Colonic mucosa (tissue), 4 donors: ENCODE measurements at places on chromosomes 5 and 9.

- DNase-seq, result no peak
- H3K36me3 ChIP-seq, result no peaks in the 10 kb centered on the region
- H3K4me1 ChIP-seq, result no peaks in the 10 kb centered on the region
- no peak overlapping the region for H3K27ac ChIP-seq
- no peaks in the 10 kb centered on the region for H3K27me3 ChIP-seq
- H3K4me3 ChIP-seq, result no peak overlapping the region
Measured at GRCh38 chr5:89308606-89309040, 425.6 kb upstream of the MEF2C start.

DNA sequence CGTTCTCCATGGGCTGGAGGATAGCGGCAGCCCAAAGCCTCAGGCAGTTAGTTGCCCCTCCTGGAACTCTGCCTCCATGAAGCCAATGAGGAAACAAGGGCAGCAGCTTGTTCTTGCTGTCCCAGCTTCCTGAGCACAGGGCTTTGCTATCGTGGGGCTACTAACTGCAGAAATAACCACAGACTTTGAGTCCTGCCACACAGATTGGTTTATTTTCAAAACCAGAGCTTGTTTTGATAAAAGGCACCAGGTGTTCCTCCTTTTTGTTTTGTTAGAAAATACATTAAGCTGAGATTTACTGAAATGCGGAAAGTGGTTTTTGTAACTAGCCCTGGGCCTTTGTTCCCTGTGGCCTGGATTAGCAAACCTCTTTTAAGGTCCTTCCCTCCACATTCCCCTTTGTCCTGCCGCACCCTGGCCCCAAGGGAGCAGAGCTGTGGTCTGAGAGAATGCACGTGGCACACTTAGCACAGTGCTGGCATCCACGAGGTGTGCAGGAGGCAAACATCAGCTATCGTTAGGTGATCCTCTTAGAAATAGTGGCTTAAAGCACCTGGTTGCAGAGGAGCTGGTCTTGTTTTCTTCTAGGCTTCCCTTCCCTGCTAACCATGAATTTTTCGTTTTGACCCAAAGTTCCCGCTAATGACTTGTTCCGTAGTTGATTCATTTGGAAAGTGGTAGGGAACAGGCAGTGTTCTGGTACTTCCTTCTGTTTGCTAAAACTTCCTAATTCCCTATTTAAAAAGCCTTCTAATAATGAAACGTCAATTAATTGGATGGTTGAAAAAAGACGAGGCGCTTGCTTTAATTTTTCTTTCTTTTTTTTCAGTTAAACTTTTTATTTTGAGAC lies 21.5 kb downstream of the MVB12B start:
- peaks cover 17% of the 10 kb centered on the region for H3K4me1 ChIP-seq
- peak overlapping the region; percentile 79 for H3K27ac ChIP-seq
- peak; percentile 70 for DNase-seq
- peaks cover 3% of the 10 kb centered on the region for H3K36me3 ChIP-seq
- no peak overlapping the region for H3K4me3 ChIP-seq

- no peak overlapping the region for H3K27ac ChIP-seq
- no peaks in the 10 kb centered on the region for H3K27me3 ChIP-seq
- no peak for DNase-seq
Measured at GRCh38 chr9:6669881-6670280, 24.4 kb upstream of the GLDC start.

DNA sequence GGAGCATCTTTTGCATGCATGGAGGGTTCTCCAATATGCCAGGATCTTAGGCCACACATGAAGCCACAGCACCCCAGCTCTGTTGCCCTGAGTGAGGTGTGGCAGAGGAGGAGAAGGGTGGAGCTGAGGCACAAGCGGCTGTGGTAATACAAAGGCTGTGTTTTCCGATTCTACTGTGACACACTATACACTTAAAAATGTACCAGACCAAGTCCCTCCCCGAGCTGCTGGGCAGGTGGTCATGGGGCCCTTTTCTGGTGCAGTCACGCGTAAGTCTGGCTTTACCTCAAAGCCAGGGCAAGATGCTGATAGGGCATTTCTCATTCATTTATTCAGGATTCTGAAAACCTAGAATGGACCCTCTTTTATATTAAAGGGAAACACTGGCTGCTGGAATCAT lies 3.7 kb downstream of the ADGRV1 start:
- H3K27me3 ChIP-seq, result no peaks in the 10 kb centered on the region
- H3K36me3 ChIP-seq, result no peaks in the 10 kb centered on the region
- no peak for DNase-seq
- no peak overlapping the region for H3K4me3 ChIP-seq

DNA sequence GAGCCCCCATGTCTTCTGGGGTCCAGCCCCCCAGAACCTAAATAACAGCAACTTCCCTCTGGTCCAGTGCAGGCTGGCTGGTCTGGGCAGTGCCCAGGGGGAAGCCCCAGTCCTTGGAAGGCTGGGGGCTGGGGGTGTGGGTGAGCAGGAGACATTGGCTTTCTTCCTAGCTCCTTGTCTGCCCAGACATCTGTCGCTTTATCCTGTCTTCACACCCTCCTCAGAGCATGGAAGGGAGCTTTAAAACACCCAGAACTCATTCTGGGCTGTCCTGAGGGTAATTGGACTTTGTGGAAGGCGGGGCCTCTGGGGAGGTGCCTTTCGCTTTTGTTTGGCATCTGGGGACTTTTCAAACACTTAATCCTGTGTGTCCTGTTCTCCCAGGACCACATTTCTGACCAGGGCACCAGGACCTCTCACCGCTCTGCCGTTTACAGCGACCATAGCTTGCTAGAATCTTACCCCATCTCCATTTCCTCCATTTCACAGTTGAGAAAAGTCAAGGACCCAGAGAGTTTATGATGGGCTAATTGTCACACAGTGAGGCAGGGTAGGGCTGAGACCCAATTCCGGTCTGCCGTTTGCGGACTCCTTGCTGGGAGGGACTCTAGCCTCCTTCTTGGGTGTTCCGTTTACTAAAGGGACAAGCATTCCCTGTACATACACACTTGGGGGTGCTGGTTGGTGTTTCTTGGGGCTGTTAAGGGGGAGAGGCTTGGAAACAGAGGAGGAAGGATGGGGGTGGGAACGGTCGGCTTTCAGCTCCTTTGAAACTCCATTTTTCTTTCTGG lies 1.1 kb downstream of the GSN start:
- no peaks in the 10 kb centered on the region for H3K27me3 ChIP-seq
- peak; percentile 83 for DNase-seq
- peaks cover 5% of the 10 kb centered on the region for H3K4me1 ChIP-seq
- H3K36me3 ChIP-seq, result no peaks in the 10 kb centered on the region
- H3K27ac ChIP-seq, result peak overlapping the region; percentile 98
- H3K4me3 ChIP-seq, result peak overlapping the region; percentile 87

GRCh38 chr9:106829666-106830408 lies 33.1 kb upstream of the ZNF462 start:
- no peak overlapping the region for H3K27ac ChIP-seq
- H3K36me3 ChIP-seq, result no peaks in the 10 kb centered on the region
- DNase-seq, result no peak
- no peaks in the 10 kb centered on the region for H3K4me1 ChIP-seq
- H3K27me3 ChIP-seq, result no peaks in the 10 kb centered on the region

DNA sequence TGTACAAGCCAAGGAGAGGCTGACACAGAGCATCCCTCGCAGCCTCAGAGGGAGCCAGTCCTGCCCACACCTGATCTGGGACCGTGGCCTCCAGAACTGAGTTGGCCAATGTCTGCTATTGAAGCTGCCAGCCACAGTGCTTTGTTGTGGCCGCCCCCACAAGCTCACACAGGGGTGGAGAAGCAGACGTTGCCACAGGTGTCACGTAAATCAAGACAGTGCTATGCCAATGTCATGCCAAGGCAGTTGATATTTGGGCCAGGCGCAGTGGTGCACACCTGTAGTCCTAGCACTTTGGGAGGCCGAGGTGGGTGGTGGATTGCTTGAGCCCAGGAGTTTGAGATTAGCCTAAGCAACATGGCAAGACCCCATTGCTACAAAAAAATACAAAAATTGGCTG lies 17.3 kb upstream of the TERT start:
- H3K27ac ChIP-seq, result no peak overlapping the region
- H3K36me3 ChIP-seq, result no peaks in the 10 kb centered on the region
- no peak overlapping the region for H3K4me3 ChIP-seq
- no peak for DNase-seq
- peaks cover 18% of the 10 kb centered on the region for H3K4me1 ChIP-seq

GRCh38 chr5:124528838-124529237 lies 217.6 kb downstream of the ZNF608 start:
- H3K36me3 ChIP-seq, result no peaks in the 10 kb centered on the region
- no peak overlapping the region for H3K27ac ChIP-seq
- H3K4me1 ChIP-seq, result no peaks in the 10 kb centered on the region
- DNase-seq, result no peak

GRCh38 chr9:26893030-26893676 lies 551 bp upstream of the CAAP1 start:
- DNase-seq, result no peak
- H3K27me3 ChIP-seq, result no peaks in the 10 kb centered on the region
- H3K27ac ChIP-seq, result peak overlapping the region; percentile 99
- no peaks in the 10 kb centered on the region for H3K4me1 ChIP-seq
- H3K36me3 ChIP-seq, result no peaks in the 10 kb centered on the region

DNA sequence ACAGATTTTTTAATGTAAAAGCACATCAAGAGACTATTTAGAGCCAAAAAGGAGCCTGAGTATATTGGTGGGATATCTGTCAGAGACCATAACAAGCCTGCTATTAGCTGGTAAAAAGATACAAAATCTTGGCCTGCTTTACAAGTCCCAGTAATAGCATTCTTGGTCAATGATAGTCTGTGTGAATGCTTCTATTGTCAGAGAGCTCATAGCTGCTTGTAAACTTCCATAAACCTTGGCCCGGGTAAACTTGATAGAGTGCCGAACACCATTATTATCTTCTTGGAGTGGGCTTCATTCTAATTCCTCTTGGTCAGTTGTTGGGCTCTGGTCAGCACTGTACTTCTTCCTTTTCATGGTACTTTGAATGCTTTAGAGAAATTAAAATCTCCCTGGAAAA lies 64.0 kb downstream of the UBAP1 start:
- H3K4me1 ChIP-seq, result no peaks in the 10 kb centered on the region
- no peak overlapping the region for H3K4me3 ChIP-seq
- DNase-seq, result no peak

GRCh38 chr9:128689820-128690683 lies 1.0 kb downstream of the SET start:
- H3K36me3 ChIP-seq, result peaks cover 6% of the 10 kb centered on the region
- peaks cover 14% of the 10 kb centered on the region for H3K4me1 ChIP-seq
- H3K27me3 ChIP-seq, result no peaks in the 10 kb centered on the region
- H3K27ac ChIP-seq, result no peak overlapping the region
- DNase-seq, result peak; percentile 39

DNA sequence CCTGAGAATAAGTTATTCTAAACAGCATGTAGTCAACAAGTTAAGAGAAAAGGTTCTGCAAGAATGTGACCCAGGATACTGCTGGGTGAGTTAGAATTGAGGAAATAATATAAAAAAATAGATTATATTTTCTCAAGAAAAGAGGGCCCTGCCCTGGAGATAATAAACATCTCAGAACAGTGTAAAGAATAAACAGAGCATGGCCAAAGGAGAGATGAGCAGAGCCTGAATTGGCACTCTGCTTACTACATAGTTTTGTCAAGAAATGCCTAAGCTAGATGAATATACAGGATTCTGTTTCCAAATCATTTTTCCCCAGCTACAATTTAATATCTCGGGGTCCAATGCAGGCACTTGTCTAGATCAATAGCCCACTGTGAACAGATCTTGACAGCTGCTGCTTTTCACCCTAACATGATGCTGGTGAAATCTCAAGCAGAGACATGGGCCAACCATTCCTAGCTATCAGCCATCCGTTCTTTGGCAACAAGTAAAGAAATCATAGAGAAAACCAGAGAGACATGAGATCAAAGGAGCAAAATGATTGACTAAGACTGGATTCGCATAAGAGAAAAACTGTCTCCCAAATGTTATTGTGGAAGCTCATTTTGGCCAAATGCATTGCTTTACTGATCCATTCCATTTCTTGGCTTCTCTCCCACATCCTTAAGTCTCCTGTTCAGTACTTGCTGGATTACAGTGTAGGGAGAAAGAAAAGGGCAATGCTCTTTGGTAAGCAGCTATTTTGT lies 173.2 kb downstream of the PRELID2 start:
- H3K36me3 ChIP-seq, result no peaks in the 10 kb centered on the region
- no peaks in the 10 kb centered on the region for H3K4me1 ChIP-seq
- no peaks in the 10 kb centered on the region for H3K27me3 ChIP-seq
- H3K27ac ChIP-seq, result no peak overlapping the region
